Stimulated activated CD4-positive, alpha-beta T cell treated with anti-CD3 and anti-CD28 coated beads, Interleukin-15, amount 100 ng/mL, for 1 hour (primary cell): ENCODE measurements at places on chromosomes 2 and 18.

- DNase-seq, result no peak
Measured at GRCh38 chr2:108323619-108324018, 34.9 kb downstream of the SULT1C2 start.

- no peak for DNase-seq
Measured at GRCh38 chr18:77133051-77133834, 660 bp upstream of the MBP start.

DNA sequence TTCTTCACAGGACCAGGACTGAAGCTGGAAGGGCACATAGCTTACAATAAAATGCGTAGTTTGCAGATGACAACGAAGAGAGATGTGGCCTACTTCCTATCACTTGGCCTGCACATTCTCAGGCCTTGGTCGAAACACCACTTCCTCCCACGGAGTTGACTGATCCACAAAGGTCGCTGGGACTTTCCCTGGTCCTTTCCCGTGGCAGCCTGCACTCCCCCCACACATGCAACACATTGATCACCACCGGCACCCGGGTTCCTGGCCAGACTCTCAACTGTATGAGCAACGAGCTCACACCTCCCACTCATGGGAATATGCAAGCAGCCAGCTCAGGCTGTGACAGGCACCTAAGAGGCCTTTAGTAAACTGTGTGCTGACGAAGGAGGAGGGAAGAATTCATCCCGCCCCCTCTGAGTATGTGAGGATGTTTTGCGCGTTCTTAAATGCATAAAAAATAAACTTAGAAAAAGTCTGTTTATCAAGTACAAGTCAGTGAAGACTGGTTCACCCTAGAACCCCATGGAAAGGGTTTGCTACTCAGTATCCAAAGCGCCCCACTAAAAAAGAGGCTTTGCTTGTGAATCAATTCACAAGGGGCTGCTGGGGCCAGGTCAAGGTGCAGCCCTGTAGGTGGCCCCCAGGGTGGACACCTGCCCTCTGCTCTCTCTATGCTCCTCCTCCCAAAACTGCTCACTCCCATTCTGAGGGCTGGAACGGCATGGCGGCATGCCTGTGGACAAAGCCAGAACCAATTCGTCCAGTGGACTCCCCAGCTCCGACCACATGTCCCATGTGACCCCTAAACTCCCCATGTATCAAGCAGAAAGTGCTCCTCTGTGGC lies 154.3 kb downstream of the EIPR1 start:
- DNase-seq, result peak; percentile 29

- no peak for DNase-seq
Measured at GRCh38 chr2:241560883-241561474, 2.4 kb downstream of the BOK start.

DNA sequence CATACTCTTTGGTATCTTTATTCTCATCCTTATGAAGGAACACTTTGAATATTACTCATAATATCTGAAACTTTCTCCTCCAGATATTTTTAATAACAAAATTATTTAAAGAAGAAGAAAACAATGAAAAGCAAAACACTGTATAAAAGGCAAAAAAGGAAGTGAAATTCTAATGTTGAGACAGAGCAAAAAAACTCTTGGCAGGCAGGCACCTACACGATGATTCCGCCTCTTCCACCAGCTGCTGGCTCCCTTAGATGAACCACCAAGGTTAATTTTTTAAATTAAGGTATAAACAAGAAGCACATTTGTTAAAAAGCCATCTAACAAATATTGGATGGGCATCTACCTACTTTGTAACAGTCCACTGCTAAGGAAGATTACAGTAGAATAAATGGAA lies 434.7 kb downstream of the EPHA4 start:
- no peak for DNase-seq

DNA sequence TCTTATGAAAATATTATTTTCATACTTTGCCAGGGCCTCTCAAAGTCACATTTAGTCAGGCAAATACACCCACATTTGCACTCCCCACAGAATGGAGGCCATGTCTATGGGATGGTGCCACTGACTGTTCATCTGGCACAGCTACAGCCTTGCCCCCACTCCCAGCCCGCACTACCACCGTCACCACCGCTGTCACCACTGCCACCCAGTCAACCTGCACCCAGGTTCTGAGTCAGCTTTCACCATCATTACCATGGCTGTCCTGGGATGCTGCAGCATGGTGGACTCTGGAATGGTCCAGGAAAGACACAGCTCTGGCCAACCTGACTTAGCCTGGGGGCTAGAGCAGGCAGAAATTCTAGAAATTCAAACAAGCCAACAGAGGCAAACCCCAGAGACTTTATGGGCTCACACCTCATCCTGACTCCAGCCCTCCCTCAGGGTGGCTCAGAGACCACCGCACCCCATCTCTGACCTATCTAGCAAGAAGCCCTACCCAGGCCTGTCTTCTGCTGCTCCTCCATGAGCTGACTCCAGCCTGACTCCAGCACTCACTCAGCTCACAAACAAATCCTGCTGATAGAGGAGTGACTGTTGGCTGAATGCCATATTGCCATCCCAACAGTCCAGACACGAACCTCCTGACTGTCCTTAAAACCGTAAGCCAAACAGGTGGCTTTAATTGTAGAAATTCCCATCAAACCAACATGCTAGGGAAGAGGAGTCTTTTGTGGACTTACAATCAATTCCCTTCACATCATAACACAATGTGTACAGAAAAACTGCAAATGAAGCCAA lies 28.0 kb downstream of the DNER start:
- DNase-seq, result no peak

DNA sequence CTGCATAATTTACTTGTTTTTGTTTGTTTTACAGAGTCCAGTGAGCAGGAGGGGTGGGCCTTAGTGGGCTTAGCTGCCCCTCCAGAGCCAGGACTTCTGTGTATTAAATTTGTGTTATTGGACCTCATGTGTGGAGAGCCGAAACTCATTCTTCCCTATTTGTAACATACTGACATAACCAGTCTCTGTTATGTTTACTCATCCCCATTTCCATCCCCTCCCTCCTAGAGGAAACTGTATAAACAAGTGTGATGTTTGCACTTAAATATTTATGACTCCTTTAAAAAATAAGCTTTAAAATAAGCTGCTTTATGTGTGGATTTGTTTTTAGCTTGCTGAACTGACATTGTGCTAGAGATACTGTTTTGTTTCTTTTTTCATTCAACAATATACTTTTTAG lies 13.8 kb downstream of the ZNF512 start:
- DNase-seq, result no peak

- no peak for DNase-seq
Measured at GRCh38 chr2:181138816-181139215, 158.4 kb downstream of the UBE2E3 start.

DNA sequence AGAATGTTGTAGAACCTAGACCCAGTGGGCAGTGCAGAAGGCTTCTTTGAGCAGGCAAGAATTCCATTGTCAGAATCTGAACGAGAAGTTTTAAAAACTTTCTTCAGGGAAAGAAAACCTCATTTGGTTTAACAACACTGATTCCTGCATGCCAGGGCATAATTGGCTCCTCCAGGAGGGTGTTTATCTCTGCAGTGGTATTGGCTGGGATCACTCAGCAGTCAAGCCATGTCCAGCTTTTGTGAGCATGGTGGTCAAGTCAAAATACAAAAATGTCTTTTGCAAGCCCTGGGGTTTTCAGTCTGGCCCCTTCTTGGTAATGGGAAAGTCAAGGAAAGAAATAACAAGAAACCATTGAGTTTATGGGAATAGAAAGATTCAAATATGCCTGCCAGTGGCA lies 28.3 kb downstream of the FHOD3 start:
- no peak for DNase-seq

GRCh38 chr18:63025251-63026090 lies 294.1 kb downstream of the BCL2 start:
- no peak for DNase-seq

- DNase-seq, result no peak
Measured at GRCh38 chr18:11279461-11279860, 130.1 kb upstream of the PIEZO2 start.

DNA sequence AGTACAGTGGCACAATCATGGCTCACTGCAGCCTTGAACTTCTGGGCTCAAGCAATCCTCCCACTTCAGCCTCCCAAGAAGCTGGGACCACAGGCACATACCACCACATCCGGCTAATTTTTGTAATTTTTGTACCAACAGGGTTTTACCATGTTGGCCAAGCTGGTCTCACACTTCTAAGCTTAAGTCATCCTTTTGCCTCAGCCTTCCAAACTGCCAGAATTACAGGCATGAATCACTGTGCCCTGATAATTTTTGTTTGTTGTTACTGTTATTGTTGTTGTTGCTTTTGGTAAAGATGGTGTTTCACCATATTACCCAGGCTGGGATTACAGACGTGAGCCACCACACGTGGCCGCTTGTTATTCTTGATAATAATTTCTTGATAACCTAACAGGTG lies 10.5 kb upstream of the COBLL1 start:
- no peak for DNase-seq
